ENCODE measurements at places on chromosomes 2 and 18. TPM values are rescaled to one million over a fixed set of nuclear protein-coding genes. Genes with fewer than 3 reads are reported as not detected.

- H3K27me3 ChIP-seq, result no peaks in the 10 kb centered on the region
- H3K4me1 ChIP-seq, result no peaks in the 10 kb centered on the region
- no peak overlapping the region for H3K27ac ChIP-seq
- no peak overlapping the region for H3K4me3 ChIP-seq
Observed at GRCh38 chr2:120464448-120464931, 118.6 kb downstream of the INHBB start.

The SLC9A4 gene
- not detected for total RNA-seq

The C1QL2 gene
- not detected for total RNA-seq

The GPR45 gene
- not detected for total RNA-seq

DNA sequence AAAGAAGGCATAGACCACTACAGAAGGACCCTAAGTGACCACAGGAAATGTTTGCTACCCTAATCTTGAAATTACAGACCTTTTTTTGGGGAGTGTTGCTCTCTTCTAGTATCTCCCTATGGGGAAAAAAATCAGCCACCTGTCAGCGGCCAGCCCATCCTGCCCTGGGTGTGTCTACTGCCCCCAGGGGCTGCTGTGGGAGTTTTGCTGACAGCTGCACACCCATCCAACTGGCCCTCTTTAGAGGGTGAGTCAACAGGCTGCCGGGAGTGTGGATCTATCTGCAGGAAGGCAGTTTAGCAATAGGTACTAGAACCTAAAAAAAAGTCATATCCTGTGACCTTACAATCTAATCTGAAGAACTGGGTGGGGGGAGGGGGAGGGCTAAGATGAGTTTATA is 796 bp upstream of the DYSF start:
- H3K4me1 ChIP-seq, result peaks cover 22% of the 10 kb centered on the region
- H3K27ac ChIP-seq, result no peak overlapping the region

GRCh38 chr18:48292229-48292628 is 117.0 kb downstream of the ZBTB7C start:
- no peaks in the 10 kb centered on the region for H3K4me1 ChIP-seq
- H3K27ac ChIP-seq, result no peak overlapping the region
- H3K36me3 ChIP-seq, result no peaks in the 10 kb centered on the region
- no peaks in the 10 kb centered on the region for H3K27me3 ChIP-seq
- DNase-seq, result no peak

DNA sequence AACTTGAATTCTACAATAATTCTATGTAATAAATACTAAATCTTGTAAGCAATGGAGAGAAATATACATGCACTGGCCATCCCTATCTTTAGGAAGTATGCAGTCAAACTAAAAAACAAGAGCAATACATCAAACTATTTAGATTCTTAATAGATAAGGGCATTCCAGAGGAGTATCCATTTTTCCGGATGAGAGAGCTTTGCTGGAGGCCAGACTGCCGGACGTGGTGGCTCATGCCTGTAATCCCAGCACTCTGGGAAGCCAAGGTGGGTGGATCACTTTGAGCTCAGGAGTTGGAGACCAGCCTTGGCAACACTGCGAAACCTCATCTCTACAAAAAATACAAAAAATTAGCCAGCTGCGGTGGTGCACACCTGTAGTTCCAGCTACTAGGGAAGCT is 60.8 kb downstream of the KIF5C start:
- no peaks in the 10 kb centered on the region for H3K36me3 ChIP-seq
- no peak for DNase-seq
- H3K4me3 ChIP-seq, result no peak overlapping the region
- no peaks in the 10 kb centered on the region for H3K27me3 ChIP-seq
- no peak overlapping the region for H3K27ac ChIP-seq

All from CD4-positive, alpha-beta memory T cell (primary cell).